ENCODE measurements at places on chromosomes 5 and 9.
A peak's percentile ranks its signal among the peaks of the same experiment; 100 is the strongest.

- DNase-seq: no peak
Measured at GRCh38 chr9:86217076-86217755, 42.2 kb downstream of the C9orf153 start.

GRCh38 chr9:109383947-109384346 is 63.1 kb upstream of the EPB41L4B start:
- no peak for DNase-seq

- DNase-seq: peak; percentile 97
Measured at GRCh38 chr9:95793924-95794828, 81.3 kb upstream of the ERCC6L2 start.

GRCh38 chr5:163503106-163504078 is 2.0 kb upstream of the MAT2B start:
- peak; percentile 82 for DNase-seq

DNA sequence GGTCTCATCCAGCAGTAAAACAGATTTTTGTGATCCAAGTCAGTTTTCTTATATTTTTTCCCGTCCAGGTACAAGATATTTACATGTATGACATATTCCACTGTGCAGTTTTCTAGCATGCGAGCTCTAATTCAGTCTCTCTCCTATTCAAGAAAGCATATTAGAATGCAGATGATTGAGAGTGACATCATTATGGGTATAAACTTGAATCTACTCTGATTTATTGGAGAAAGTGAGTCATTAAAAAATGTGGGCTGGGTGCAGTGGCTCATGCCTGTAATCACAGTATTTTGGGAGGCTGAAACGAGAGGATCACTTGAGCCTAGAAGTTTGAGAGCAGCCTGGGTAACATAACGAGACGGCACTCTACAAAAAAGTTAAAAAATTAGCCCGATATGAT is 6.2 kb downstream of the FER start:
- peak; percentile 76 for DNase-seq

- peak; percentile 16 for DNase-seq
Measured at GRCh38 chr9:77304543-77304942, 127.2 kb downstream of the VPS13A start.

DNA sequence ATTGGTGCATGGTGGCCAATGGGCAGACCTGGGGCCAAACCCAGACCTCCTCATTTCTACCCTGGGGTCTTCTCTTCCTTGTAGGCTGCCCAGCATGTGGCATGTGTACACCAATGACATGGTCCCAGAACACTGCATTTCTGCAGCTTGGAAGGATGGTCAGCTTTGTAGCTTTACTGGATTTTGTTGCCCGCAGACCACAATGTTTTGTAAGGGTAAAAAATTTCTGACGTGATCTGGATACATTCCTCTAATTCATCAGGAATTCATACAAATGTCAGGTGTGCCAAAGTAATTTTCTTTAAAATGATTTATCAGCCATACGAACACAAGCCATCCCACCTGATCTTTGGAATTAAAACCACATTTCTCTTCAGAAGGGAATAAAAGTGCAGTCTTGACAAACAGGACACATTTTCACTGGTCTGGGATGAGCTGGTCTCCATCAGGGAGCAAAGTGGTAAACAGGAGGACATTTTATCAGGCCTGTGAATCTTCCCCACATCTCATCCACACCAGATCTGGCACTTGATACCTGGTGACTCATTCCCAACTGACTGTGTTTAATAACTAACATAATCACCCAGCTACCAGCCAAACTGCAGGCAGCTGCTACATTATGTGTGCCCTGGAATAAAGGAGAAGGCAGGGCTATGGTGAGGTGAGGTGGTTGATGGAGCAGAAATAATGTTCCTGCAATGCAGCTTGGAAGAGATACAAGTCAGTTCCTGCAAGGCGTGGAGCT is 103.9 kb downstream of the SPOCK1 start:
- DNase-seq: peak; percentile 27

- no peak for DNase-seq
Measured at GRCh38 chr5:148394587-148395019, 10.8 kb downstream of the FBXO38 start.

- DNase-seq: no peak
Measured at GRCh38 chr5:68074633-68075032, 140.9 kb upstream of the PIK3R1 start.

GRCh38 chr9:91004992-91005391 is 203.4 kb downstream of the SYK start:
- no peak for DNase-seq

DNA sequence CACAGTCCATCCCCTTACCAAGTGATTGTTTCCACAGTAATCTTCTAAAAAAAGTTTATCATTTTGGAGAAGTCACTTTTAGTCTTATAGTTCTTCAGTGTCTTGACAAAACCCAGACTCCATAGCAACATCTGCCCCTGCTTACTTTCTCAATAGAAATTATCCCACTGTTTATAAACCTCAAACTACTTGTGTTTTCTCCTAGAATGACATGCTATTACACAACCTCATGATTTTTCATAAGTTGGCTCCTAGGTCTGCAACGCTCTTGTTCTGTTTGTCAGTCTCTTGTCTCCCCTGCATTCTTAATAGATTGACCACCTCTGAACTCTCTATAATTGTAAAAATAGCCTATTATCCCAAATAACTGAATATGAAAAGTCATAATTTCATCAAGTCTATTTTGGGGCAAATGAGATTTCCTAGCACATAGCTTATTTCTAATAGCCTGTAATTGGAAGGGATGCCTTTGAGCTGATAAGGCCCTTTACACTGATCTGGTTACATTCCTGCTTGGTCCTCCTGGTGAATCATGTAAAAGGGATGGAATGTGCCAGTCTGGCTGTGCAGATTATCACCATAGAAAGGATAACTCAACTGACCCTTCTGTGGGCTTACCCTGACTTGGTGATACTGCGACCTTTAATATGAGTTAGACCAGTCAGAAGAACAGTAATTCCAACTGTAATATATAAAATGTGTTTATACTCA is 69.6 kb downstream of the CHSY3 start:
- DNase-seq: peak; percentile 71

- DNase-seq: no peak
Measured at GRCh38 chr5:32004404-32004803, 169.7 kb downstream of the GOLPH3 start.

GRCh38 chr5:35134278-35135030 is 86.7 kb upstream of the AGXT2 start:
- no peak for DNase-seq

- DNase-seq: peak; percentile 95
Measured at GRCh38 chr5:170120576-170120975, 14.9 kb downstream of the FOXI1 start.

All from fibroblast of upper back skin (primary cell).